ENCODE measurements at places on chromosomes 7 and 10. TPM values are rescaled to one million over a fixed set of nuclear protein-coding genes. Genes with fewer than 3 reads are reported as not detected.

DNA sequence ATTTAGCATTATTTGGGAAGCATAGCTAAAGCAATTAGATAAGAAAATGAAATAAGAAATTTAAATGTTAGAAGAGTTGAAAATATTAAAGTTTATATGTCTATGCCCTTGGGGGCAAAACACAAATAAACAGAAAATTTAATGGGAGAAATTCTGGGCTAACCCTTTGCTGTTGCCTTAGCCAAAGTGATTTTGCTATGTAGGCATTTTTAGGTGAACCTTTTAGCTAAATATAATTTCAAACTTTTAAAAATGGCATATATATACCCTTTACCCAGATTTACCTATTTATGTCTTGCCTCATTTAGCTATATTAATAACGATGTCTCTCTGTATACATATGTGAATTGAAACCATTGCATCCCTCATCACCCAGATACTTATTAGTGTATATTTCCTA is 20.1 kb downstream of the NFE2L3 start:
- no peaks in the 10 kb centered on the region for H3K27me3 ChIP-seq
- H3K27ac ChIP-seq, result no peak overlapping the region
- H3K36me3 ChIP-seq, result no peaks in the 10 kb centered on the region
- peaks cover 26% of the 10 kb centered on the region for H3K4me1 ChIP-seq
- no peak for DNase-seq

GGCT gene
- 75.2 TPM for total RNA-seq

- H3K4me3 ChIP-seq, result no peak overlapping the region
- H3K27ac ChIP-seq, result peak overlapping the region; percentile 8
- H3K27me3 ChIP-seq, result no peaks in the 10 kb centered on the region
- DNase-seq, result no peak
- H3K4me1 ChIP-seq, result peaks cover 57% of the 10 kb centered on the region
Observed at GRCh38 chr7:47502240-47502877, 79.6 kb downstream of the TNS3 start.

- H3K27me3 ChIP-seq, result no peaks in the 10 kb centered on the region
- no peak overlapping the region for H3K27ac ChIP-seq
- no peaks in the 10 kb centered on the region for H3K36me3 ChIP-seq
- no peaks in the 10 kb centered on the region for H3K4me1 ChIP-seq
- no peak for DNase-seq
Observed at GRCh38 chr7:158760445-158760764, 55.8 kb upstream of the NCAPG2 start.

GRCh38 chr7:70263471-70264255 is 665.4 kb downstream of the AUTS2 start:
- H3K27me3 ChIP-seq, result no peaks in the 10 kb centered on the region
- no peak overlapping the region for H3K4me3 ChIP-seq
- H3K27ac ChIP-seq, result no peak overlapping the region
- no peak for DNase-seq
- no peaks in the 10 kb centered on the region for H3K36me3 ChIP-seq
- peaks cover 13% of the 10 kb centered on the region for H3K4me1 ChIP-seq

FOXP2 gene
- not detected for total RNA-seq

DNA sequence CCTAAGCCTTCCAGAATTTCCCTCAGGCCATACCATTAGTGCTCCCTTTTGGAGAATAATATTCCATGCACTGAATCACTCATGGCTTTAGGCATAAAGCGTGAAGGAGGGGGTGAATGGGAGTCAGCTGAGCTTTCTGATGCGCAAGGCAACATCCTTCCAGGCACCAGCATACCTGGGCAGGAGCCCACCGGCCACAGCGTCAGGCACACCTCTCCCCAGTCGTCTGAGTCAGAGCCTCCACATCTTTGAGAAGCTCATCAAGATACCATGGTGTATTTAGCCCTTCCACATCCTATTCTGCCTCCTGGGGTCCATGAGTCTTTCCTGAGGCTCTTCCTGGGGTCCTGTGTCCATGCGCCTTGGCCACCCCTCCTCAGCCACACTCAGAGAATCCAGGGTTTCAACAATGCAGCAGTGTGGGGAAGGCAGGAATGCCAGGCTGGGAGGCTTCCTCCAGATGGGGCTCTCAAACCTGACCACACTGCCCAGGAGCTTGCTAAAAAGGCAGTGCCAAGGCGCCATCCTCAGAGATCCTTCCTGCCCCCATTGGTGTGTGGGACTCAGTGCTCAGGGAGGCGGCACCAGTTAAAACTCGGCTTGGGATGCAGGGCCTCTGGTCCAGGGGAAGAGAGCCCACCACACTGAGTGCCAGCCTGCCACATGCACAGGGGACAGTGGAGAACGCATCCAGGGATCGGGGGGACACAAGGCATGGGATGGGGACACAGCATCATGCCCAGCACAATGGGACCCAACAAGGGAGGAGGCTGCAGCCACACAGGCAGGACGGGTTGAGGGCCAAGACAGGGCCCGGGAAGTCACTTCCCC is 31.6 kb downstream of the RASGEF1A start:
- H3K27ac ChIP-seq, result no peak overlapping the region
- DNase-seq, result no peak
- H3K4me1 ChIP-seq, result peaks cover under 1% of the 10 kb centered on the region
- peaks cover 4% of the 10 kb centered on the region for H3K27me3 ChIP-seq

- H3K27me3 ChIP-seq, result no peaks in the 10 kb centered on the region
- H3K27ac ChIP-seq, result peak overlapping the region; percentile 42
- no peaks in the 10 kb centered on the region for H3K36me3 ChIP-seq
Observed at GRCh38 chr7:1345796-1346755, 113.2 kb downstream of the MICALL2 start.

GRCh38 chr10:32000937-32001336 is 55.3 kb downstream of the KIF5B start:
- H3K4me1 ChIP-seq, result no peaks in the 10 kb centered on the region
- no peak overlapping the region for H3K27ac ChIP-seq
- H3K4me3 ChIP-seq, result no peak overlapping the region

PNLIPRP1 gene
- not detected for total RNA-seq

ASB15 gene
- total RNA-seq, result not detected

CFAP69 gene
- total RNA-seq, result 7.4 TPM

MICALL2 gene
- 15.4 TPM for total RNA-seq

DNA sequence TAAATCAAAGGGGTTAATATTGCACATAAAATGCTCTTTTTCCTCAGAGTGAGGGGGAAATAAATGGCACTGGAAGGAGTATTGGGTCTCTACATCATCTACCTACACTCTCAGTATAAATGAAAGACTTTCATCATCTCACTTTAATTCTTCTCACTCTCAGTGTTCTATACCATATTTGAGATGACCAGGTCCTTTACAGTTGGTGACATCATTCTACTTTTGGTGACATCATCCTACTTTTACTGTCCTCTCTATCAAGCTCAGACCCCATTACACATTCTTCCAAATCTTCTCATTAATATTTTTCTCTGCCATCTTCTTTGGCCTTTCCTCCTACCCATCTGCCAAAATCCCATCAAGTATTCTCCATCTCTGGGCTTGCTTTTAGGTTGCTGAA is 74.6 kb upstream of the TMEM106B start:
- no peaks in the 10 kb centered on the region for H3K27me3 ChIP-seq
- H3K36me3 ChIP-seq, result no peaks in the 10 kb centered on the region
- no peak overlapping the region for H3K4me3 ChIP-seq
- no peak overlapping the region for H3K27ac ChIP-seq

DNA sequence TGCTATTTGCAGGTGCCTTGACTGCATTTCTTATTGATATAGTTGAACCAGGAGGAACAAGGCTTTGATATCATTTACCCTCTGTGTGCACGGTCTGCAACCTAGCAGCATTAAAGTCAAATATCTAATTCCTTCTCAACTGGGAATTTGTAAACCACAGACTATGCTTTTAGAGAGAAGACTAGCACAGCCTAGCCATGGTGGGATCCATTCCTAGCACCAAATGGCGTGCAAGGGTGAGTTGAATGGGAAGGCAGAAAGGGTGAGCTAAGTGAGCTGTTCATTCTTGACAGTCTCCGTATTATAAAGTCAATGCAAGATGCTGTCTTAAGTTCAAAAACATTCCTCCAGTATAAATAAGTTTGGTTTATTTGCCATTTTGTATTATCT is 2.9 kb downstream of the ZNF365 start:
- H3K36me3 ChIP-seq, result no peaks in the 10 kb centered on the region
- H3K4me1 ChIP-seq, result peaks cover 11% of the 10 kb centered on the region
- H3K27me3 ChIP-seq, result peaks cover 10% of the 10 kb centered on the region
- DNase-seq, result no peak
- no peak overlapping the region for H3K27ac ChIP-seq

- no peaks in the 10 kb centered on the region for H3K36me3 ChIP-seq
- no peak for DNase-seq
- H3K4me1 ChIP-seq, result peaks cover 12% of the 10 kb centered on the region
- H3K27ac ChIP-seq, result peak overlapping the region; percentile 6
- no peak overlapping the region for H3K4me3 ChIP-seq
Observed at GRCh38 chr7:108324053-108325038, 131.9 kb downstream of the NRCAM start.

- no peak for DNase-seq
- no peaks in the 10 kb centered on the region for H3K36me3 ChIP-seq
- no peaks in the 10 kb centered on the region for H3K27me3 ChIP-seq
Observed at GRCh38 chr7:144027070-144027469, 21.7 kb upstream of the OR2A5 start.
